Cerebellar nuclear complex (tissue), 1 donor: ENCODE measurements at places on chromosomes 13 and 19.

GRCh38 chr13:112980434-112980833 is 11.4 kb downstream of the MCF2L start:
- DNase-seq: no peak

- DNase-seq: no peak
Measured at GRCh38 chr19:32253683-32254508, 91.5 kb upstream of the ZNF507 start.

DNA sequence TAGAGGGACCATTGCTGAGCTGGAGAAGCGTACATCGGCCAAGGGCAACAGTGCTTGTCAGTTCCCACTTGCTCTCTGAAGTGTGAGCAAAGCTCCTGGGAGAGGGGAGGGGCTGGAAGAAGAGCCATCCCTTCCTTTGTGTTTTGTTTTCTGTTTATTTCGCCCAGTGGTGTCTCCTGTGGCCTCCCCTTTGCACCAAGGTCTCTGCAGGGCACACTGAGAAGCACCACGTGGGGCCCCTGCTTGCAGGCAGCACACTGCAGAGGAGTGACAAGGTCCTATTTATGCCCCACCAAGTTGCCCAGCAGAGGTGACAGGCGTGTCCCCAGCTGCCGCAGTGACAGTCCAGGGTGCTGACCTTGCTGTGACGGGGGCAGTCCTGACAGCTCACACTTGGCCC is 24.0 kb downstream of the GRIN2D start:
- no peak for DNase-seq

- DNase-seq: no peak
Measured at GRCh38 chr19:1103132-1103707, 574 bp upstream of the GPX4 start.

DNA sequence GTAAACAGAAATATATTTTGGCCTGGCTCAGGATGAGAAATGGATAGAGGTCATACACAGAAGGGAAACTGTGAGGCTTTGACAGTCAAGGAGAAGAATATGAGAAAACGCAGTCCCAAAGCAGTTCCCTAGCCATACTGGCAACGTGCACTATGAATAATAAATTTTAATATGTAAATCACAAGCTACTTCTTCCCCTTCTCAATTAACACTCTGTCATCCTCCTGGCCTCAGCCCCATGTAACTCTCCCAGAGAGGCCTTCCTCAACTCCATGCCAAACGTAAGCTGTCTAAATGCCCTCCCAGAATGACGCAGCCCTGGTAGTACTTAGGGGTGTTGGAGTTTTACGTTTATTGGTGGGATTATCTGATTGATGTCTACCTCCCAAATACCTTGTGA is 732.6 kb downstream of the LIG4 start:
- DNase-seq: no peak

GRCh38 chr19:54339646-54340358 is 840 bp upstream of the LILRA4 start:
- DNase-seq: no peak

- no peak for DNase-seq
Measured at GRCh38 chr13:81012031-81012430, 671.1 kb upstream of the SPRY2 start.

DNA sequence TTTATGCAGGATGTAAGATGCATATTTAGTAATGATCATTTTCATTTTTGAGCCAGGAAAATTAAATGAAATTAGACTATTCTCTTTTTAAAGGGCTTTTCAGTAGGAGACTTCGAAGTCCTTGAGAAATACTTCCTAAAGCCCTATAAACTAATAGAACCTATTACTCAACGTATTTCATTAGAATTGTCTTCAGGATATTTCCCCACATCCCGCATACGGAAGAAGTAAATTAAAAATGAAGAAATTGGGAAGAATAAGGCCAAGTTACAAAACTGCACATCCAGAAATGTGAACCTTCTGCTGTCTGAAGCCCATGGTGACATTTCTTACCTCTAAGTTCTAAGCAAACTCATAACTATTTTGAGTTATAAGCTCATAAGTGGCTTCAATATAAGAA is 66.5 kb downstream of the RXFP2 start:
- DNase-seq: no peak

- DNase-seq: no peak
Measured at GRCh38 chr19:3319643-3320353, 46.6 kb upstream of the NFIC start.

- DNase-seq: no peak
Measured at GRCh38 chr13:51805925-51806324, 2.0 kb upstream of the DHRS12 start.

- DNase-seq: no peak
Measured at GRCh38 chr13:107099661-107100060, 531.7 kb upstream of the ARGLU1 start.

DNA sequence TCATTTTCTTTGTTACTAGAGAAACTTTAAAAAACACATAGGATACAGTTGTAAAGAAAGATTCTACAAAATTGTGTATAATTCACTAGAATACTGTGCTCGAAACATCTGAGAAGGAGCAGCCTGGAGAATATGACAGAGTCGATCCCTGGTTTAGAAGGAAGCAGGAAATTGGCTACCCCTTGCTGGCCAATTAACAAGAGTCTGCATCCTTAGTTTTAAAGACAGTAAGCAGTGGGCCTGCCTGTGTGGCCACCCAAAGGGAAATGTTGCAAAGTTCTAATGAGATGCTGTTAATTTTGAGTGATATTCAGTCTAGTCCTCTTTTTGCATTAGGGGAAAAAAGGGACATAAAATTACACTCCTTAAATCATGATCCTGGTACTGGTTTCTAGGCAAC is 988.6 kb downstream of the PCDH17 start:
- DNase-seq: no peak

DNA sequence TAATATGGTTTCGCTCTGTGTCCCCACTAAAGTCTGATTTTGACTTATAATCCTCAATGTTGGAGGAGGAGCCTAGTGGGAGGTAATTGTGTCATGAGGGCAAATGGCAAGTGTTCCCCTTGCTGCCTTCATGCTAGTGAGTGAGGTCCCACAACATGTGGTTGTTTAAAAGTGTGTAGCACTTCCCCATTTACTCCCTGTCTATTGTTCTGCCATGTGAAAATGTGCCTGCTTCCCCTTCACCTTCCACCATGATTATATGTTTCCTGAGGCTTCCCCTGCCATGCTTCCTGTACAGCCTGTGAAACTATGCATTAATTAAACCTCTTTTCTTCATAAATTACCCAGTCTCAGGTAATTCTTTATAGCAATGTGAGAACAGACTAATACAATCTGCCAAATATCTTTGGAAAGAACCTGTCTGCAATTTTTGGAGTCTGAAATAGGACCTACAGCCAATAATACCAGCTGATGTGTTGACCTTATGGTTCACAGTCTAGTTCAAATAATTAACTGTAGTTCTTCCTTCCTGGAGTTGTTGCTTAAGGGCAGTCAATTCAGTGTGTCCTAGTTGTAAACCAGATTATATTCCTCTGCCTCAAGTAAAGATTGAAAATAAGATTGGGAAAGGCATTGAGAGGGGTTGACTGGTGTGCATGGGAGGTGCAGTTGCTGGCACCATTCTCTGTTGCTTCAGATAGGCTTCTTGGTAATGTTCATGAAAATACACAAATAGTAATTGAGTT is 1442.9 kb downstream of the SLITRK1 start:
- DNase-seq: no peak

DNA sequence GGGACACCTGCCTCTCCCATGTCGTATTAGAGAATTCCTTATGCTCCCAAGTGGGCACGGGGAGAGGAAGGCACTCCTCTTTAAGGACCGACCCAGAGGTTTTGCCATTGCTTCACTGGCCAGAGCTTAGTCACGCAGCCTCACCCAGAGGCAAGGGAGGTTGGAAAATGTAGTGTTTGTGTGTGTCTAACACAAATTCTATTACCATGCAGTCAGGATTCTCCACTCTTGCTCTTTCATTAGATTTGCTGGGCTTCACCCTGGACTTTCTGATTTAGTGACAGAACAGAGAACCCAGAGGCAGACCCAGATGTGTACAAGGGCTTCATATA is 14.6 kb upstream of the NCCRP1 start:
- DNase-seq: no peak

DNA sequence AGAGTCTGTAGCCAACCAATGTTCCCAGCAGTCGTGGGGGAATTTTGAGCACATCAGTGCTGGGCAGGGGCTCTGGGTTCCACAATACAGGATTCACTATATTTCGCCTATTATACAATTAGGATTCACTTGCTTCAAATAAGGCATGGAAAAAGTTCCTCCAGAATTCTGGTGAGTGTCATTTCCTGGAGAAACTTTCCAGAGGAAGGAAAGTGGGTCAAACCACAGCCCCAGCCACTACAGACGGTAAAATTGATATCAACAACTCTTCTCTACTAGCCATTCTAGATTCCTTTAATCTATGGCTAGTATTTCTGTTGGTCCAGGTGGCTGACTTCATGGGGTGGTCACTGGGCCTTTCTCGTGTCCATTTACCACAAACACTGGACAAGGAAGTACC is 10.5 kb downstream of the MYCBP2 start:
- DNase-seq: no peak

DNA sequence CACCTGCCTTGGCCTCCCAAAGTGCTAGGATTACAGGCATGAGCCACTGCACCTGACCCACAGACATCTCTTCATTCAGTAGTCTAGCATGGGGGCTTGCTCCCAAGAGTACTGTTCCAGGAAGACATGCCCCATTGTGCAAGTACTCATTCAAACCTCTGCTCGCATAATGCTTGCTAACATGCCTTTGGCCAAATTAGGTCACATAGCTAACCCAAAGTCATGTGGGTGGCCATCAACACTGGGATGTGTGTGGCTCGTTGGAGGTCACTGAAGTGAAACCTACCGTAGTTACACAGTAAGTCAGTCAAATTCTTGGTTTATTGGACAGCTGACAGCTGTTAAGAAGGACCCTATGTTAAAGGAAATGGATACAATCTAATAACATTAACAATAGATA is 20.3 kb downstream of the RFXAP start:
- DNase-seq: no peak

DNA sequence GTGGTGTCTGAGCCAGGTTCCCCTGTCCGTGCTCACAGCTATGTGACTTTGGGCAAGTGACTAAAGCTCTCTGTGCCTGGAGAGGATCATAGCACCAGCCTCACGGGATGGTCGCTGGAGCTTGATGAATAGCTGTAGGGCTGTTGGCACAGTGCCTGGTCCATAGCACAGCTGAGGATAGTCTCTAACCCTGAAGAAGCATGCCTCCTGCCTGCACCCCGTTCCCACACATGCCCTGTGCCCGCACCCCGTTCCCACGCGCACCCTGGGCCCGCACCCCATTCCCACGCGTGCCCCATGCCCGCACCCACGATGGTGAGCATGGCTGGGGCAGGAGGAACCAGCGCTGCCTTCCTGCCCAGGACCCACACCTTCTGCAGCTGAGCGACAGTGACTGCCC is 63.7 kb upstream of the F7 start:
- no peak for DNase-seq

DNA sequence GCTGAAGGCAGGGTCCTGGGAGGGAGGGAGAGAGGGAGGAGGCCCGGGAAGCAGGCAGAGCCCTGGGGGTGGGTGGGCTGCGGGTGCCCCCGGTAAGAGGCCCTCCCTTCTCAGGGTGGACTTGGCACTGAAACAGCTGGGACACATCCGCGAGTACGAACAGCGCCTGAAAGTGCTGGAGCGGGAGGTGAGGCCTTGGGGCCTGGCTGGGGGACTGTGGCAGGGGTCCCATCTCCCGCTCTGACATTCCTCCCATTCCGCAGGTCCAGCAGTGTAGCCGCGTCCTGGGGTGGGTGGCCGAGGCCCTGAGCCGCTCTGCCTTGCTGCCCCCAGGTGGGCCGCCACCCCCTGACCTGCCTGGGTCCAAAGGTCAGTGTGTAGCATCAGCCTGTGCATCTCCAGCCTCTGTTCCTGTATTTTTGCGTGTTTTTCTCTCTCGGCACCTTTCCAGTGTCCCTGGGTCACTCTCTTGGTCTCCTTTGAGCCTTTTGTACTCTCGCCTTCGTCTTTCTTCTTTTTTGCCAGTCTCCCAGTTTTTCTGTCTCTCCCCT is 53.4 kb downstream of the TRPM4 start:
- DNase-seq: no peak

- no peak for DNase-seq
Measured at GRCh38 chr19:20321139-20321763, 154.2 kb downstream of the ZNF486 start.

DNA sequence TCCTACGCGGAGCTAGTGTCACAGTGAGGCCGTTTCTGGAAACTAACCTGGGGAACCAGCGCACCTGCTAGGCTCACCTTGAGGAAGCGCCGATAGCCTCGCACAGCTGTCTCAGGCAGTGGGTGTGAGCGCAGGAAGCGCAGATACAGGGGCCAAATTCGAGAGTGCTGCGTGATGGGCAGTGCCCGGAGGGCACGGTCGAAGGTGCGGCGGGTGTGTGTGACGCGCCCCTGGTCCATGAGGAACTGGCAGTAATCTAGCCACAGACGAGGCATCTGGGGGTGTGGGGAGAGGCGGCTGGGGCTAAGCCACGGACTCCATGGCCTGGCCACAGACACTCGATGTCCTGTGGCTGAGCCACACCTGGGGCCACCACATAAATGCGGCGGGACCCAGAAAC is 2.2 kb downstream of the XAB2 start:
- no peak for DNase-seq

DNA sequence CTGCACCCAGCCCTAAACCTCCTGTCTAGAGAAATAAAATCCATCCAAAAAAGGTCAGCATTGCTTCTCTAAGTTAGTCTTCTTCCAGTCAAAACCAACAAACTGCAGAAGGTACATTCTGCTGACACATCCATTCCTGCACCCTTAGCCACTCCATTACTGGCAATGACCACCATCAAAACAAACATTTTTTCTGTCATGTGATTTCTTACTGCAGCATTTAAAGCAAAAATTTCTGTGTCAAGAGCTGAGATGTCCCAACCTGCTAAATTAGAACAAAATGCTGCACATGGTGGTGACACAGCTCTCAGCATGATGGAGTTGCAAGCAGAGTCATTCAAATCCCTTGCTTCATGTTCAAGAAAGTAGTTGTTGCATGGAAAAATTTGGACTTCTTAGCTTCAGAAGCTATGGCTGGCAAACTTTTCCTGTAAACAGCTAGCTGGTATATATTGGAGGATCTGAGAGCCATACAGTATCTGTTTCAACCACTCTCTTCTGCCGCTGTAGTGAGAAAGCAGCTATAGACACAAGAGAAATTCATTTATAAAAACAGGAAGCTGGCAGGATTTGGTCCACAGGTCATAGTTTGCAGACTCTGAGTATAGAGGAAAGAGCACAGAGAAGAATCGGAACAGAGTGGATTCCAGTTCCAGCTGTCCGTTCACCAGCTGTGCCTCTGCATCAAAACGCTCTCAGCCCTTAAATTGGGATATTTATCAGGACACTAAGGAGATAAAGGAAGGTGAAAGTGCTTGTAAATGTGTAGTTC is 17.4 kb downstream of the RUBCNL start:
- DNase-seq: no peak

DNA sequence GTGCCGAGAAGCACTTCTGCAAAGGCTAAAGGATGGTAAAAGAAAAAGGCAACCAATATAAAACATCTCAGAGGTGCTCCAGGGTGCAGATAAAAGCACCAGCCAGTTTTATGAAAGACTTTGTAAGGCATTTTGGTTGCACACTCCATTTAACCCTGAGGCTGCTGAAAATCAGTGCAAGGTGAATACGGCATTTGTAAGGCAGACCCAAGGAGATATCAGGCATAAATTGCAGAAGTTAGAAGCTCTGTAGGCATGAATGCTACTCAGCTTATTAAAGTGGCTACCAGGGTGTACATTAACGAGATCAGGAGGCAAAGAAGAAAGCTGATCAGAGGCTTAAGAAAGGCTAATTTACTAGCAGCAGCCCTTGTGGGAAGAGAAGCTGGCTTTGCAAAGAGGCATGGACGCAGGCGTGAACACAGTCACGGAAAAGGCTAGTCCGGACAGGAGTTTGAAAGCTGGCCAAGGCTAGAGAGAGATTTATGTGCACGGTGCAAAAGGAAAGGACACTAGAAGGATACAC is 99.6 kb downstream of the ZNF429 start:
- no peak for DNase-seq
